ENCODE measurements at places on chromosomes 4 and X.

DNA sequence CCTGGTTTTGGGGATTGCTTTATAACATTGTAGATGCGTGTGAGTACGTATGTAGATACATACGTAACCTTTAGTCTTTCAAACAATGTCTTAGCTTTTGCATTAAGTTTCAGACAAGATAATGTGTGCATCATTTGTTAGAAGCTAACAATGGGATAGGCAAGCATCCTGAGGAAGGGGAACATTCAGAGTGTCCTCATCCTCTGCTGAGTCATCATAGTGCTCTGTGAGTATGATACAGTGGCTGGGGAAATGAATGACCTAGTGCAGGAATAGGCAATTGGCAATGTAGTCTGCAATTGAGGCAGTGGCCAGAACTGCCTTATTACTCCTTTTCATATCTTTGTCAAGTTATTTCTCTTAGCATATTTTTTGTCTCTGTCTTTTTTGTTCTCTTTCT is 7.3 kb downstream of the NAP1L5 start:
- DNase-seq = no peak

DNA sequence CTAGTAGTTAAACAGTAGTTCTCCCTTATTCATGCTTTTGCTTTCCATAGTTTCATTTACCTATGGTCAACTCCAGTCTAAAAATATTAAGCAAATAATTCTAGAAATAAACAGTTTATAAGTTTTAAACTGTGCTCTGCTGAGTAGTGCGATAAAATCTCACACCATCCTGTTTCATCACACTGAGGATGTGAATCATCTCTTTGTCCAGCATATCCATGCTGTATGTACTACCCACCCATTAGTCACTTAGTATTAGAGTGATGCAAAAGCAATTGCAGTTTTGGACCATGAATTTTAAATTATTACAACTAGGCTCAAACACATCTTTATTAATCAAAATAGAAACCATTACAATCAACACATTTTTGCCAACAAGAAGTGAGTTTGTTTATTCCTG is 187.4 kb downstream of the TEX13C start:
- no peak for DNase-seq

GRCh38 chrX:109261279-109261678 is 220.6 kb downstream of the GUCY2F start:
- no peak for DNase-seq

DNA sequence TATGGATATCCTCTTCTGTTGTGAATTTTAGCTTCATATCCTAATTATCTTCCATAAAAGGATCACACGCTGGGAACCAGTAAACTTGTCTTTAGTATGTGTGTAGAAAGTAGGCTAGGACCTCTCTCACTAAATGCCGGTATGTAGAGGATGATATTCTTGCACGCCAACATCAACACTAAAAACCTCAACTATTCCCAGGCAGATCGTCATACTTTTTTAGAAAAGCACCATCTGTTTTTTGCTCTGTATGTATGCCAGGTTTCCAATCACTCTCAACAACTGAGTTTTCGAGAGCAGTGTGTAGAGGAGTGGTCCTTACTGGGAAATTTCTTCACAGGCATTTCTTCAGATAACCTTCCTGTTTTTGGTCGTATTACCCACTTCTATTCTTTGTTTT is 283.6 kb downstream of the GALNTL6 start:
- no peak for DNase-seq

DNA sequence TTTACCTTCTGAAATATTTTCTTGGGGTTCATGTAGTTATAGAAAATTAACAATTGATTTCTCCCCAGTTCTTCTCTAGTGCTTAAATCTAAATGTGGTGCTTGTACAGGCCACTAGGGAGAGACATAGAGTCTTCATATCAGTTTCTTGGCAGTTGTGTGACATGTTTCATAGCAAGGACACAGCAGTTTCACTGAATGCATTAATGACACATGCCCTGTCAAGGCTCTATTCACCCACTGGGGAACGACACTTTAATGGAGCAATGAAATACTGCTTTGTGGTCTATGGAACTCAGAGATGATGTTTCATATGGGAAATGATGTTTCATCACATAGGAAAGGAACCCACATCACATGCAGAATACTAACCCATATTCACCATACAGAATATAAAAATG is 2.8 kb downstream of the VEGFC start:
- DNase-seq = no peak

GRCh38 chr4:27702730-27703431 is 842.2 kb downstream of the STIM2 start:
- no peak for DNase-seq

DNA sequence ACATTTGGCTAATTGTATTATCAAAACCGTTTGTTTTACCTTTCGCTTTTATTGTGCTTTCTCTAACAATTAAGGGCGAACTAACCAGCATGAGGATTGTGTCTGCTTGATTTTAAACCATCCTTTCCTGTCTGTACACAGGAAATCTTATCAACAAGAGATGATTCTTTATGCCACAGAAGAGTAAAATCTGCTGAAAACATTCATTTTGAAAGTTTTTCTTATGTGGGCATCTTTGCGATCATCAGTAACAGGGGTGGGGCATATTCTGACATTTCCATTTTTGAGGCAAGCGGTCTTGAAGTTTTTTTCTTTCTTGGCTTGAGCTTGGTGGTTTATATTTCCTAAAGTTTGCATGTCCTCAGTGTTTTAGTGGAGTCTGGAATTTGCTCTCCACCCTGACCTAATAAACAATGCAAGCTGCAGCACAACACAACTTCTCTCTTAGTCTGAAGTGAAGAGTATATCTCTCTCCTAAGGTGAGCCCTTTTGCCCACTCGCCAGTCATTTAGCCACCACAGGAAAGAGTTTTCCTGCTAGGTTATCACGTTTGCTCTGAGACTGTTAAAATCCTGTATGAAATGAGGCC is 26.6 kb downstream of the NFKB1 start:
- no peak for DNase-seq

- peak; percentile 39 for DNase-seq
Observed at GRCh38 chr4:128061566-128062536, 739 bp downstream of the LARP1B start.

GRCh38 chrX:124829930-124830329 is 483.6 kb downstream of the SH2D1A start:
- DNase-seq = no peak

Data from activated effector memory CD4-positive, alpha-beta T cell treated with Interleukin-2 at 50 U/mL for 16 hours (primary cell).